RWPE2 (cell line): ENCODE measurements at places on chromosomes 13 and 19.

GRCh38 chr19:18488838-18489626, 32.8 kb downstream of the ELL start:
- DNase-seq: peak; percentile 57

DNA sequence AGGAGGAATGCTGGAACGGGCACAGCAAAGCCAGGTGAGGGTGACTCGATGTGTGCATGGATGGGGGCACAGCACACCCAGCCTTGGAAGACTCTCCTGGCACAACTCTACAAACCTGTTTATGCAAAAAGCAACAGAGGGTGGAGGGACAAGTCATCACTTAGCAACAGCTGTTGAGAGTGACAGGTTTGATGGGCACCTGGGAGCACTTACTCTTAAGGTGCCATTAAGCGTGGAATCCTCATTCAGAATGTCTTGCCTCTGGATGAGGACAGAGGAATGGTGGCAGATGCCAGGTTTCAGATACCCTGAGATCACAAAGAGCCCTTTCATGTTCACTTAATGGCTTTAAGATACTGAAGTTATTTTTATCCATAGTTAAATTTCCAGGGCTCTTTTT, 97.0 kb downstream of the DCT start:
- no peak for DNase-seq

- no peak for DNase-seq
Observed at GRCh38 chr13:71801781-71802180, 65.2 kb downstream of the DACH1 start.

DNA sequence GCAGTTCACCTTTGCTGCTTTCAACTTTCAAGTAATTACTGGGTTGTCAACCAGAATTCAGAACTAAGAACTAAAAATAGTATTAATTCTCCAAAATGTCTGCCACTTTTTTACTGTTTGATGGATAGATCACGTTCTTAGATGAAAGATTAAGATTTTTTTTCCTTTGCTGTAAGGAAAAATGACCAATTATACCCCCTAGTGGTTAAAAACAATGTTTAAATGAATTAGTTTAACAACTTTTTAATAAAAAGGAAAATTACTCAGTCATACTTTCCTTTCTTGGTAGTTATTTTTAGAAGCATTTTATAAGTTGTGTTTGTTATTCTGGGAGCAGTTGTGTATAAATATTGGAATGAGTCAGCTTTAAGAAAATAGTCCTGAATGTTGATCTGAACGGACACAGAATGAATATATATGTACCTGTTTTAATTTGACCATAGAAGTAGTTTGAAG, 4.6 kb downstream of the TM9SF2 start:
- DNase-seq: no peak

DNA sequence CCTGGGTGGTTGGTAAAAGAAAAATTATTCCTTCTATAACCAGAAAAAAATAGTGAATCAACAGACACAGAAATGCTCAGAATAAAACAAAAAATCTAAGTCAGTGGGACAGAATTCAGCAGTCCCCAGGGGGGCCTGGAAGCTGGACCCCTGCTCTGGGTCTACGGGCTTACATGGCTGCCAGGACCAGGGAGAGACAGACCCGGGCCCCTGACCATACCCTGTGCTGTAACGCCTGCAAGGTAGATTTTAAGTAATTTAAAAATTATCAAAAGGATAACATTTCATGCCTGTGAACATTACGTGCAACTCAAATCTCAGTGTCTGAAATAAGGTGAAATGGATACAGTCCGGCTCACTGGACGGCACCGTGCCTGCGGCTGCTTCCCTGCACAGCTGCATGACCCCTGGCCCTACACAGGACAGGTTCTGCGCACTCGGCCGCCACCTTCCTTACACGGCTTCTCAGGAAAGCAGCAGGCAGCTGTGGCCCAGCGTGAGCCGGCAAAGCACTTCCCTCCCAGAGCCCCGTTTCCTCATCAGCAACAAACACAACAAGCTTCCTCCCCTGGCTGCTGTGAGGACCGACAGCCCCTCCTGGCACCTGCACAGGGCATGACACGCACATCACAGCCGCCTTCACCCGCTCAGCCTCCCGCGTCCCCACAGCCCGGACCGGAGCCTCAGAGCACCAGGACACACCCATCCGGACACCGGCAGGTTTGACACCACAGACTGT, 22.2 kb downstream of the RASA3 start:
- peak; percentile 58 for DNase-seq
